ENCODE measurements at places on chromosomes 7 and 10.

DNA sequence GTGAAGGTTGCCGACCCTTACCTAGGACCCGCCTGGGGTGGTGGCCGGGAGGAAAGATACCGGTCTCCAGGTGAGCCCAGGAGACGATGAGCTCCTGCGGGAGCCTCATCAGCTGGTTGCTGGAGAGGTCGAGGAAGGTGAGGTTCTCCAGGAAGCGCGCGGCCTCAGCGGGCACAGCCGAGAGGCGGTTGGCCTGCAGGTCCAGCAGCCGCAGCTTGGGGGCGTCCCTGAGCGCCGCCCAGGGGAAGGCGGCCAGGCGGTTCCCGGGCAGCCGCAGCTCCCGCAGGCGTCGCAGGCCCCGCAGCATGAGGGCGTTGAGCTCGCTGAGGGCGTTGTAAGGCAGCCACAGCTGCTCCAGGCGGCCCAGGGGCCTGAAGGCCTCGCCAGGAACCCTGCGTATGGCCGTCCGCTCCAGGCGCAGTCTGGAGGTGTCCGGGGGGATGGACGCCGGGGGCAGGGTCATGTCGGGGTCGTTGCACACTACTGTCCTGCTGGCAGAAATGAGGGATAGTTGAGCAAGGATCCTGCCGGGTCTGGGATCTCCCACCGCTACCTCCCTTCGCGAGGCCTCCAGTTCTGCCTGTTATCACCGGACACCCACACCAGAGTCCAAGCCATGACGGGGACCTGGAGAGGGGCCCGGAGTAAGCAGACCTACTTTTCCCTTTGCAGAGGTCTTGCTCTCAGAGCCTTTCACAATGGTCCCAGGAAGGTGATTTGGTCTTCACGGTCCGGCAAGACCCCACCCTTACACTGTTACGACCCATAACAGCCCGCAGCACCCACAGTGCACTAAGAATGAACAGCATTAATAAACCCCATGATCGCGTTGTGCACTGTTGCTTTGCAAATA, 3.9 kb downstream of the LRIT1 start:
- no peak for DNase-seq

DNA sequence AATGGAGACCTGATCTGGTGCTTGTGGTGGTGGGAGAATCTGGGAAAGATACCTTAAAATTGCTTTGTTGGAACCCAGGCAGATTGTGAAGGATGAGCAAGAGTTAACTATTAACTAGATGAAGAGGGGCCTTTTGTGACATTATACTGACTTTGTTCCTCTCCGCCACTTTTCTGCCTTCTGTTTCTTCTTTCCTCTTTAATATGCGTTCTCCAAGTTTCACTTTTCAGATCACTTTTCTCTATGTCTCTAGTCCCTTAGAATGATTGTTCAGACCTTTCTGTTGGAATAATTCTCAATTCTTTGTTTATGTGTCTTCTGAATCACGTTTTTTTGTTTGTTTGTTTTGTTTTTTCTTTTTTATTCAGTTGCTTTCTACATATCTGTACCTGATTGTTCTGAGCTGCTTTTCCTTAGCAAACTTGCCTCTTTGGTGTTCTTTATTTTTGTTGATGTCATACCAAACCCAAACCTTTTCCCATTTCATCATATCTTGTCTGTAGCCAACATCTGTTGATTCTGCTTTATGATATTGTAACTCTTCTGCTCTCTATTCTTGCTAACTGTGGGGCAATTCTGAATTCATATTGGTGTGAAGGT, 2.8 kb downstream of the BMPR1A start:
- DNase-seq: no peak

GRCh38 chr10:30671026-30671616, 41.6 kb upstream of the LYZL2 start:
- DNase-seq: peak; percentile 36

DNA sequence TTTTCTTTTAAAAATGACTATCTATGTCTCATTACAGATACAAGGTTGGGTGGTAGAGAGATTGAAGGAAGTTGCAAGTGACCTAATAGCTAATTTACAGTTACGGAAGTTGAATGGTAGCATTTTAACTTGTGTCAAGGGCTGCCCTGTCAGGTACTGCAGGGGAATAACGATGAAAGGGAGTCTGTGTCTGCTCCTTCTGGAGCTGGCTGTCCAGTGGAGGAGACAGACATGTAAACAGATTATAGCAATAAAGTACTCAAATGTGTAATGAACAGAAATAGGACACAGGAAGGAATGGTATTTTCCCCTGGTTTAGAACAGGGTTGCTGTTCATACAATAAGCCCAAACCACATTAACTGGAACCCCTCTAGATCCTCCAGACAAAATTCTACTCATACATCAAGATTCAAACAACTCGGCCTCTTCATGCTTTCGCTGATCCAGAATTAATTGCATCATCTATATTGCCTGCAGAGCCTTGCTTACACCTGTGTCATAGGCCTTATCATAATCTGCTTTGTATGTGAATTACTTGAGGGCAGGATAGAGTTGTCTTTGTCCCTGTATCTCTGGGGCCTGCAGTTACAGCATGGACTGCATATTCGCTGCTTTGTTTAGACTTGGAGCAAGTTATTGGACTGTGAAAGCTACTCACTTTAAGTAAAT, 42.8 kb downstream of the AUTS2 start:
- DNase-seq: no peak

DNA sequence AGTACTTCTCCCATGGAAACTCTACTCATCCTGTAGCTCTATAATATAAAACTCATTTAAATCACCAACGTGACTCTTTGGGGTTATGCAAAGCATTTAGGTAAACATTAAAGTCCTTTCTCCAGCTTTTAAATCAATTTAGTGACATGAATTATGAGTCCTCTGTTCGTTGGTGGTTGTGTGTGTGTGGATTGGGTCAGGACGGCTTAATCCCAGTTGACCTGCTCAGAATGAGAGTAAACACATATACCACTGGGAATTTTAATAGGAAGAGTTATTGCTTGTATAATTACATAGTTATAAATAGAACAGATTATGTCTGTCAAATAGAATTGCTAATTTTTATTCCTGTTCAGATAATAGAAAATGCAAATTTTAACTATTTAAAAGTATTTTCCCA, 30.7 kb upstream of the ADCY1 start:
- DNase-seq: no peak

DNA sequence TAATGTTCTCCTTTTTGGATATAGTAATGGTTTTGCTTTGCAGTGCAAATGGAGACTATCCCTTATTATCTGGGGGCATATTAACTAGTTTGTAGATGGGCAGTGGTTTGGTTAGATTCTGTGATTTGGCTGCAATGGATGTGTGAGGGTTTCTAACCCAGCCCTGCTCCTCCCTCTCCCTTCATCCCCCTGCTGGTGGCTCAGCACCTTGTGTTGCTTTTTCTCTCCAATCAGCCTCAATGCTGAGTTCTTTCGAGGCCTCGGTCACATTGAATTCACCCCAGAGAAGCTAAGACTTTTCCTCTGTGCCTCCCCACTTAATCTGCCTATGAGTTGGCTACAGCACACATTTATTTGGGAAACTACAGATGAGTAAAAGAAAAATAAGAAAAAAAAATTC, 120.0 kb downstream of the MALRD1 start:
- DNase-seq: no peak

GRCh38 chr10:132133005-132133404, 53.7 kb upstream of the DPYSL4 start:
- DNase-seq: no peak

- no peak for DNase-seq
Measured at GRCh38 chr10:125797994-125798662, 22.5 kb upstream of the MMP21 start.

GRCh38 chr10:12730809-12731519, 270.5 kb downstream of the CCDC3 start:
- peak; percentile 28 for DNase-seq
